ENCODE measurements at places on chromosomes 13 and 19.

GRCh38 chr19:51503286-51503817, 1.8 kb upstream of the SIGLEC12 start:
- DNase-seq = no peak

GRCh38 chr19:49469828-49470614, 4.0 kb upstream of the FLT3LG start:
- DNase-seq = peak; percentile 41

DNA sequence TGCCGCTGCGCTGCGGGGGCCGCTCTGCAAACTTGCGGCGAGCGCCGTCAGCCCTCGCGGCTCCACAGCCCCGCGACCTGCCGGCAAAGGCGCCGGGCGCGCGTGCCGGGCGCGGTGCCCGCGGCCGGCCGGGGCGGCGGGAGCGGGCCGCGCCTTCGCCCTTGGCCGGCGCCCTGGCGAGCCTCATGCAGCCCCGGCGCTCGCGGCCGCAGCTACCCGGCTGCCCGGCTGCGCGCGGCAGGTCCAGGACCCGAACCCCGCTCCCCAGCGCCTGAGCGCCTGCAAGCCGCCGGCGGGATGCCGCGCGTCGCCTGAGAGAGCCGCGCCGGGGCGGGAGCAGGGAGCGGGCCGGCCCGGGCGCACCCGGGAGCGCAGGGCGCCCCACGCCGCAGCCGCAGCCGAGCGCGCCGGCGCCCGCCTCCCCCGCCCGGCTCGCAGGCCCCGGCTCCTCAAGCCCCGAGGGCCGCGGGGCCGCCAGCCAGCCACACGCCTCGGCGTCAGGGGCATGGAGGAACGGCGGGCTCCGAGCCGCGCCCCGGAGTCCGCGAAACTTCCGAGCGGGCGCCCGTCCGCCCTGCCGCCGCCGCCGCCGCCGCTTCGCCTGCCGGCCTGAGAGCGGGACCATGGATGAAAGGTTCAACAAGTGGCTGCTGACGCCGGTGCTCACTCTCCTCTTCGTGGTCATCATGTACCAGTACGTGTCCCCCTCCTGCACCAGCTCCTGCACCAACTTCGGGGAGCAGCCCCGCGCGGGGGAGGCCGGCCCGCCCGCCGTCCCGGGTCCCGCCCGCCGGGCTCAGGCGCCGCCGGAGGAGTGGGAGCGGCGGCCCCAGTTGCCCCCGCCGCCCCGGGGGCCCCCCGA, 564 bp downstream of the HS6ST3 start:
- DNase-seq = no peak

DNA sequence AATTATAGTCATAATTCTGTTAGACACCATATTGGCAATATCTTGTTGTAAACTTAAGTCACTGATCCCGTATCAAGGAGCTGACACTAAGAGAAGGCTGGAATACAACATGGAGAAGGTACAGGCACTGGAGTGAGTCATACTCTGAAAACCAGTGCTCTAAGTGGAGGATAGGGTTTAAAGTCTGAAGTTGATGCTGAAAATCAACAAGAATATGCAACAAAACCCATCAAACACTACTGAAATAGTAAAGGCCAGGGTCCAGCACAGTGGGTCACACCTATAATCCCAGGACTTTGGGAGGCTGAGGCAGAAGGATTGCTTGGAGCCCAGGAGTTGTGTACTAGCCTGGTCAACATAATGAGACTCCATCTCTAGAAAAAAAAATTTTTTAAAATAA, 73.2 kb upstream of the KLF5 start:
- DNase-seq = no peak

- no peak for DNase-seq
Observed at GRCh38 chr19:47762615-47763308, 15.7 kb upstream of the SELENOW start.

GRCh38 chr19:4660993-4661392, 9.1 kb downstream of the MYDGF start:
- DNase-seq = no peak

All from activated T-helper 1 cell treated with anti-CD3 and anti-CD28 coated beads, Interleukin-2, amount 50 U/mL, for 16 hours (primary cell).